ENCODE measurements at places on chromosomes 4 and X. TPM values are rescaled to one million over a fixed set of nuclear protein-coding genes. Genes with fewer than 3 reads are reported as not detected.
A peak's percentile ranks its signal among the peaks of the same experiment; 100 is the strongest.

- DNase-seq = no peak
These were observed 21.1 kb upstream of the EPGN start for GRCh38 chr4:74287164-74287563.

- no peak for DNase-seq
These were observed 401.2 kb downstream of the TLL1 start for GRCh38 chr4:166274136-166274761.

DNA sequence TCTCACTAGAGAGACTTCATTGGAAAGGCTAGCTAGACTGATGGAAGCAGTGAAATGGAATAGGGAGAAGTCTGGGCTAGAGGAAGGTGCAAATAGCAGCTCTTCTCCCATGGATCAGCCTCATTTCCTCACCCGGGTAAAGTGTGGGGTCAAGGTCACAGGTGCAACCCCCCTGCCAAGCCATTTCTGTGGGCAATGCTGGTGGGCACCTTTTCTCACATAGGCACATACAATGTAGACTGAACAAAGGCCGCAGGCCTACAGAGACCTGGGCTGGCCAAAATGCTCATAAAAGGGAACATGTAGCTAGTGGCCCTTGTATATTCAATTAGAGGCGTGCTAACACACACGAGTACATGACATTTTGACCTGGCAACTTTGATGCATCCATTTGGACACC, 71.5 kb upstream of the EFNB1 start:
- no peak for DNase-seq

The MUC7 gene
- not detected for total RNA-seq

DNA sequence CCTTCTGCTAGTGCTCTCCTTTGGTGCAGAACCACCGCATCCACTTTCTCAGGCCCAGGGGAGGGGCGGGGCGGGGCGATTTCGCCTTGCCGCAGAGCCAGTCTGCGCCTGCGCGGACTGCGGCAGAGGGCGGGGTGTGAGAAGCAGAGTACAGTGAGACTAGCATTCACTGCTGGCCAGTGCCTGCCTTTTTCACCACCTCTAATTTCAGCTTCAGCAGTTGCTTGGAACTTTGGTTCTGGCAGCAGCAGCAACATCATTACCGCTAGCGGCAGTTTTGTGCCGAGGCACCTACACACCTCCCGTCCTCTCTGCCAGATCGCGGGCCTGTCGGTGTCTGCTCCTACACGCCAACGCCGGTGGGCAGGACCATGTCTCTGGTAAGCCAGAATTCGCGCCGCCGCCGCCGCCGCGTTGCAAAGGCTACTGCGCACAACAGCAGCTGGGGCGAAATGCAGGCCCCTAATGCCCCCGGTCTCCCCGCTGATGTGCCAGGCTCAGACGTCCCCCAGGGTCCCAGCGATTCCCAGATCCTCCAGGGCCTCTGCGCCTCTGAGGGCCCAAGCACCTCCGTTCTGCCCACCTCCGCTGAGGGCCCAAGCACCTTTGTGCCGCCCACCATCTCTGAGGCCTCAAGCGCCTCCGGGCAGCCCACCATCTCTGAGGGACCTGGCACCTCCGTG, at the start of gene MAGEE1:
Gene MAGEE1 (plus strand): TSS at position 151 of the 683 bp plus-strand sequence. CDS start 221 bp downstream, at position 372.
- DNase-seq = peak; percentile 80

The CTAG1B gene
- total RNA-seq = not detected

DNA sequence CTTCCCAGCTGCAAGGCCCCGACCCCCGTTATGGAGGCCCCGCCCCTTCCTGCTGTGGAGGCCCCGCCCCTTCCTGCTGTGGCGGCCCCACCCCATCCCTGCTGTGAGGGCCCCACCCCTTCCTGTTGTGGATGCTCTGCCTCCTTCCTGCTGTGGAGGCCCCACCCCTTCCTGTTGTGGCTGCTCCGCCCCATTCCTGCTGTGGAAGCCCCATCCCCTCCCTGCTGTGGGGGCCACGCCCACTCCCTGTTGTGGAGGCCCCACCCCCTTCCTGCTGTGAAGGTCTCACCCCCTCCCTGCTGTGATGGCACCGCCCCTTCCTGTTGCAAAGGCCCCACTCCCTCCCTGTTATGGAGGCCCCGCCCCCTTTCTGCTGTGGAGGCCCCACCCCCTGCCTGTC, 104.9 kb upstream of the PSAPL1 start:
- no peak for DNase-seq

DNA sequence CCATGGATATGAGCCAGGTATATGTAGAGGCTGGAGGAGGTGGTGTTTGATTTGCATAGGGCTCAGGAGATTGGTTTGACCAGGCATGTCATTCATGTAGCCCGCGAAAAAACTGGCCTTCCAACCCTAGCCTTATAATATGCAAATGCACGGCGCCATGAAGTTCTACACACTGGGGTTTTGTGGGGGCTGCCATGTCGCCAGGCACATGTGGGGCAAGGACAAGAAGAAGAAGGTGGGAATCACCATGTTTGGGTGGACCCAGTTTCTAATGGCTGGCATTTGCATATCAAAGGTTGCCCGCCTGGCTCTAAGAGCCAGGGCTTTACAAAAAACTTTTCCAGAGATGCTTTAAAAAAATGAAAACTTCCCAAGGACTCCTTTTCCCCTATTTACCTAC, 1251.0 kb downstream of the PCDH18 start:
- no peak for DNase-seq

The PRSS12 gene
- total RNA-seq = 20.1 TPM

DNA sequence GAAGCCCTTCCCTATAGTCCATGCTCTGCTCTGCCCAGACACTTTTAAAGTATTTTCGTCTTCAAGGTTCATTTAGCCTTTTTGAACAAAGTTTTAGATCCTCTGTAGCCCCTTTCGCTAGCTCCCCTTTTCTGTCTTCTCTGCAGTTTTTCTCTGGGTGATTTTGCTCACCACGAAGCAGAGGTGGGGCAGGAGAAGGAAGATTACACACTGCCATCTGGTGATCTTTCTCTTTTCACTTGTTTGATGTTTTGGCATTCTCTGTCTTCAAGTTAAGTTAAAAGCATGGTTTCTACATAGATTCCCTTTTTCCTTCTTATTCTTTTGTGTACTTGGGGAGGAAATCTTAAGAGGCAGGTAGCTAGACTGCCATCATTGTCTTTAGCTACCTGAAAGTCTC, 43.9 kb downstream of the CC2D2A start:
- DNase-seq = no peak
